ENCODE measurements at places on chromosomes 16 and 17. TPM values are rescaled to one million over a fixed set of nuclear protein-coding genes. Genes with fewer than 3 reads are reported as not detected.

CNTD1 gene
- polyA plus RNA-seq = 3.4 TPM

B4GALNT2 gene
- polyA plus RNA-seq = 0.73 TPM

DNA sequence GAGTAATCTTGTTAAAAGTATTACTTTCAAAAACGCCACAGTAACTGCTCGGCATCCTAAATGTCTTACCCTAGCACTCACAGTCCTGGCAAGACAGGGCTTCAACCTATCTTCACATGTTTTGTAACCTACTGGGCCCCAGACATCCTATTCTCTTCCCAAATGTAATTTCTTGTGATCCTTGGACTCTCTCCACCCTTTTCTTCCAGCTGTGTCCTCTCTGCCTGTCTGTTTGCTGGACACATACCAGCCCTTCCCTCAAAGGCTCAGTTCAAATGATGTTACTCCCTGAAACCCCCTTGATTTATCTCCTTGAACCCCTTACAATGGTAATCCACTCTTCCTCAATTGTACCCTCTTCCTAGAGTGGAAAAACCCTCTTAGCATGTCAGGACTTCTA, 60.1 kb upstream of the CNEP1R1 start:
- DNase-seq = peak; percentile 45

- no peak for DNase-seq
Observed at GRCh38 chr16:84241778-84242177, 2.0 kb upstream of the KCNG4 start.

DNA sequence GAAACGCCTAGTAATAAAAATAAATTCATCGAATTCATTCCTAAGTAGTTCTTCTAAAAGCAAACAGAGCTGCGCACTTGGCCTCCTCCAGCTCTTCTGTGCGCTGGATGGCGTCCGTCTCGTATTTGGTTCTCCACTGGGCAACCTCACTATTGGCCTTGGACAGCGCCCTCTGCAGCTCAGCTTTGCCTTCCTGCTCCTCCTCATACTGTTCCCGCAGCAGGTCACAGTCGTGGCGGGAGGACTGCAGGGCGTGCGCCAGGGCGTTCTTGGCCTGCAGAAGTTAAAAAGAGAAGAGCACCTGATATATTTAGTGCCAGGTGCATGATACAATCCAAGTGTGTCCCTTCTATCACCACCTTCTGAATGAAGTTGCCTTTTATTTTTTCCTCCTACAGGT, 21.8 kb downstream of the MYH3 start:
- DNase-seq = no peak

DNA sequence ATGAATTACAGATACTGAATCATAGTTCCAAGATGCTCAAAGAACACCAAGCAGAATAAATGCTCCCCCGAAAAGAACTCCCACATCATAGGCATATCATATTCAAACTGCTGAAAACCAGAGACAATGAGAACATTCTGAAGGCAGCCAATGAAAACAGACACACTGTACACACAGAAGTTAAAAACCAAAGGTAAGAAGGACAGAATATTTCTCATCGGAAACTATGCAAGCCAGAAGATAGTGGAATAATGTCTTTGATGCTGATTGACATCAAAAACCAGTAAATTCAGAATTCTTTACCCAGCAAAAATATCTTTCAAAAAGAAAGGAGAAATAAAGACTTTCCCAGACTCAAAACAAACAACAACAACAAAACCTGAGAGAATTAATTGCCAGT, 73.8 kb upstream of the IRX5 start:
- DNase-seq = no peak

DNA sequence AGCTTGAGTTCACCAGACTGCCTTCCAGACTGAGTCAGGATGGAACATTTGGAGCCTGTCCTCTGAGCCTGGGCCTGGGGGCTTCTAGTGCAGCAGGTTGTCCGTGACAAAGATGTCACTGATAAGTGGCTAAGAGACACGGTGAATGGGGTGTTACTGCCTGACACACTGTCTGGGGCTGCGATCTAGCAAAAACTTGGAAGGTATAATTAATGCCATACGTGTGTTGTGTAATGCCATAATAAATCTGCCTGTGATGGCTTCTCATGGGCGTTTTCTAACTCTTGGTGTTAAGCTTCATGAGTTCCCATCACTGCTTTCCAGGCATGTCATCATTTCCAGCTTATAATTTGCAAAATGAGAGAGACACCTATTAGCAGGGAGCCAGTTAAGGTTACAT, 215.4 kb downstream of the UTP18 start:
- DNase-seq = no peak

DNA sequence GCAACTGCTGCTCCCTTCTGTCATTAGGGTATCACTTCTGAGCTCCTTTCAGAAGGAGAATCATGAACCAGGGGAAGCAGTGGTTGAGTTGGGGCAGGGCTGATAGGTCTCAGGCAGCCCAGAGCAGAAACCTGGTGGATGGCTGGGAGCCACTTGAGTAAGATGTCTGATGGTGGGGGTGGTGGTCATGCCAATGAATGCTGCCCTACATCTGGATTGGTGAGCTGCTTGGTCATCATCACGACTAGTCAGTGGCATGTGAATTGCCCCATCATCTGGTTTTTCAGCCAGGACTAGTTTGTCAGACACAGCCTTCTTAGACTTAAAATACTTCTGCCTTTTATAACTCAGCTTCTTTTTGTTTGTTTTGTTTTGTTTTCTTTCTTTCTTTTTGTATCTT, 2.6 kb downstream of the GID4 start:
- no peak for DNase-seq
